Activated CD4-positive, alpha-beta T cell treated with anti-CD3 and anti-CD28 coated beads, Interleukin-2, Interleukin-6, amounts not matched to agents 100 ng/mL and 50 ng/mL, durations not matched to agents 16 hours and 8 hours (primary cell): ENCODE measurements at places on chromosomes 7 and 10.

- no peak for DNase-seq
Observed at GRCh38 chr7:128045766-128046165, 14.5 kb upstream of the LRRC4 start.

- DNase-seq, result no peak
Observed at GRCh38 chr7:883055-884021, 7.0 kb downstream of the GET4 start.

DNA sequence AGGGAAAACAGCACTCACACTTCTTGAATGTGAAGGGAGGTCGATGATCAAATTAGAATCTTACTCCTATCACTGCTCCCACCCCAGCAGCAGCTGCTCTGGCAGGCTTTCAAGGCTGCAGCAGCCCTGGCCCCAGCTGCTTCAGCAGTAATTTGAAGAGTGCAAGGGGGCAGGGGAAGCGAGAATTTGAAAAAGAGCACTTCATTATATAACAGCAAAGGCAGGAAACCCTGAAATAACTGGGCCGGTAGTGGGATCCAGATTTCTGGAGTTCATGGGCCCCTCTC, 44.9 kb downstream of the MYPN start:
- no peak for DNase-seq

- peak; percentile 59 for DNase-seq
Observed at GRCh38 chr10:123573236-123574108, 92.7 kb upstream of the GPR26 start.
